ENCODE measurements at places on chromosomes 2 and 18. TPM values are rescaled to one million over a fixed set of nuclear protein-coding genes. Genes with fewer than 3 reads are reported as not detected.

GRCh38 chr2:37895140-37895539, 29.9 kb upstream of the RMDN2 start:
- DNase-seq = no peak

DNA sequence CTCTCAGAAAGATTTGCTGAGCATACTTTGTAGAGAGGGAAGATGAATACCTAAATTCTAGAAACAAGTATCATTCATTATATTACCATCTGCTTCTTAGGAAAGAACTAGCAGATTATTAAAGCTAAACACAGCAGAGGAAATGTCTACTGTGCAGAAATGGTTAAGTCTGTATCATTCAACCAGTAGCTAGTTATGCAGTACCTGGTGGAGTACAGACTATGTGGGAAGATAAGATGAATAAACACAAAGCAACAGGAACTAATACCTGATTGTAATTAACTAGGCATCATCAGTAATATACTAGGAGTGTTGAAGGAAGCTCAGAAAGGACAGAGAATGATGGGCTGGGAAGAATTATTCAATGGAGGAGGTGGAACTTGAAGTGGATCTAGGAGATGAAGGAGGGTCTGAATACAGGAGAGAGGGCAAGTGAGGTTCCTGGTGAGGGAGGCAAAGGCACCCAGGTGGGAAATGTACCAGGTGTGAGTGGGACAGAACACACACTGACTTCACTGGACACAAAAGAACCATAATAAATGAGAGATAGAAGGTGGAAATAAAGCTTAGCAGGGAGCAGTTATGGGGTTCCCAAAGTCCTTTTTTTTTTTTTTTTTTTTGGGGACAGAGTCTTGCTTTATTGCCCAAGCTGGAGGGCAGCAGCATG, 9.5 kb downstream of the WDFY1 start:
- no peak for DNase-seq

DNA sequence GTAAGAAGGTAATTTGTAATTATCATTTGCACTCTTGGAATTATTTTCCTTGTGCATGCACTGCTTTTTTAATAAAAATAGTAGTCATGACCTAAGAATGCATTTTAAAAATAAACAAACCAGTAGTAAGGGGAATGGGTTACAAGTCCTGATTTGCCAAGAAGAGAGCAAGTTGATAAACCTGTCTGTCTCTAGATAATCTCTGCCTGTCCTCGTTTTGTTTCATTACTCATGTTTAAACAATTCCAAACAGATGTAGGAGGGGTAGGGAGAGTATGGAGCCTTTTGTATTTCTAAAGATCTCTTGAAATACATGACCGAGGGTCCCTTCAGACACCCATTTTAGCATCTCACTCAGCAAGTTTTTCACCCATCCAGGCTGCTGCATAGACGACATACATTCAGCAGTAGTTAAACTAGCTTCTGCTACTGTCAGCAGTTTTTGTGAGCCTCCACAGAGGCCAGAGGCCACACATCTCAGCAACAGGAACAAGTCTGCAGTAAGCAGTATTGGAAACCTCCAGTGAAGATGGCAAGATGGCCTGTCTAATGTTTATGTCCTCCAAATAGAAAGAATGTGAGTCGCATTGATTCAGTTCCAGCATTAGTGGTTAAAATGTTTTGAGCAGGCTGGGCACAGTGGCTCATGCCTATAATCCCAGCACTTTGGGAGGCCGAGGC, 2.3 kb upstream of the EXOC6B start:
- no peak for DNase-seq

DNA sequence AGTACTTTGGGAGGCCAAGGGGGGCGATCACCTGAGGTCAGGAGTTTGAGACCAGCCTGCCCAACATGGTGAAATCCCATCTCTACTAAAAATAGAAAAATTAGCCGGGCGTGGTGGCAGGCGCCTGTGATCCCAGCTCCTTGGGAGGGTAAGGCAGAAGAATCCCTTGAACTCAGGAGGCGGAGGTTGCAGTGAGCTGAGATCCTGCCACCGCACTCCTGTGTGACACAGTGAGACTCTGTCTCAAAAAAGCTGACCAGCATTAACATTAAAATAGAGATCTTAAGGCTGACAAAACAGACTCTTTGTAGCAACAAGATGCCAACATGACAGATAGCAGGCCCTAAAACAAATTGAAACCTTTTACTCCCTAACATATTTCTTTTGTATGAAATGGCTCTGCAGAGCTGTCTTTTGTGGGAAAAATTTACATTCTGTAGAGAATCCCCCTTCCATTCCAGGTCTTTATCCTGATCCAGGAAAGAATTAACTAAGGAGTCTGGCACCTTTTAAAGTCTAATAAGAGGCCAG, 213.9 kb downstream of the RAB3GAP1 start:
- DNase-seq = no peak

DNA sequence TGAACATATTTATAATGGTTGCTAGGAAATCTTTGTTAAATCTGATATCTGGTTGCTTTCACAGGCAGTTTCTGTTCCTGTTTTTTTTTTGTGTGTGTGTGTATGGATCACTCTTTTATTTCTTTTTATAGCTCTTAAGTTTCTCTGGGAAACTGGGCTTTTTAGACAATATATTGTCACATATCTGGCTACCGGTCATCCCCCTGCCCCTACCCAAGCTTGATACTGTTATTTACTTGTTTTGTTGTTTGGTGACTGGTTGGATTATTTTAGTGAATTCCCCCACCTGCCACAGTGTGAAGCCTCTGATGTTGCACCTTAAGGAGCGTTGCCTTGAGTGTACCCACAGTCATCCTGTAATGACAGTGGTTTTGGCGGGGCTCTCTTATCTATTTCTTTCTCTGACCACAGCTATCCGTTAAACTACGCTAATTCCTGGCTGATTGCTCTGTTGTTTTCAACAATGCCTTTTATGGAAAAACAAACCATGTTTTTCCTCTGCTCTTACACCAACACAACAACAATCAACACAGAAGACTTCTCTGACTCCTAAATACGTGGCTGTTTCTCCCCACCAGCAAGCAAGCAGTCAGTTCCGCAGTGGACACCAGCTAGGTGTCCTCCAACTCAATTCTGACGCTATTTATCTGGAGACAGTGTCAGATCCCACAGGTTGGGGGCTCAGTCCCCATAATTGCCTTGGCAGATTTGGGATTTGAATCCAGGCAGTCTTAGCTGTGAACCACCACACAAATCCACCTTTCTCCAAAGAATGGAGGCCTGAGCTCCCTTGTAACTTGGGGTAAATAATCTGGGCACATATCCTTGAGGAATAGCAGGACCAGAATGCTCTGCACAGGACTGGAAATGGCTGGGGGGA, 10.9 kb downstream of the GNLY start:
- no peak for DNase-seq

The LAMA1 gene
- 73.8 TPM for polyA plus RNA-seq

The KLF7 gene
- polyA plus RNA-seq = 25.4 TPM

The SKOR2 gene
- not detected for polyA plus RNA-seq

The SPHKAP gene
- polyA plus RNA-seq = 7.5 TPM

The HTRA2 gene
- polyA plus RNA-seq = 33.8 TPM
